ENCODE measurements at places on chromosomes 7 and 10.

GRCh38 chr7:103336761-103337160 lies 7.8 kb downstream of the DNAJC2 start:
- no peak for DNase-seq

DNA sequence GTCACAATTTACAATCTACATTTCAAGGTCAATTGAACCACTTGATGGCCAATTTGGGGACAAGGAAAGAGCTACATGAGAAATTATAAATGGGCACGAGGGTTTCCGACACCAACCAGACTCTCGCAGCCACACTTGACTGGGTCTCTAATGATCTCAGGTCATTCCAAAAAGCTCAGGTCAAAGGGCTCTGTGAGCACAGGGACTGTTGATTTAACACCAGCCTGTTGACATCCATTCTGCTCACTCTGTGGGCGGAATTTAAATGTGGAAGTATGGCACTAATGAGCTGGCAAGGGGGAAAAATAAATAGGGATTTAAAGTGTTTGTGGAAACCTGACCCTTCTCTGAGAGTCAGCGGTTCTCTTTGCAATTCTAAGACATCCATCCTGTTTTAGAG lies 810.7 kb upstream of the AUTS2 start:
- no peak for DNase-seq

- no peak for DNase-seq
Observed at GRCh38 chr10:76667408-76668370, 969.9 kb downstream of the KCNMA1 start.

- DNase-seq: no peak
Observed at GRCh38 chr10:113221756-113222168, 271.7 kb downstream of the TCF7L2 start.

- no peak for DNase-seq
Observed at GRCh38 chr10:111455776-111456426, 379.1 kb downstream of the ADRA2A start.

DNA sequence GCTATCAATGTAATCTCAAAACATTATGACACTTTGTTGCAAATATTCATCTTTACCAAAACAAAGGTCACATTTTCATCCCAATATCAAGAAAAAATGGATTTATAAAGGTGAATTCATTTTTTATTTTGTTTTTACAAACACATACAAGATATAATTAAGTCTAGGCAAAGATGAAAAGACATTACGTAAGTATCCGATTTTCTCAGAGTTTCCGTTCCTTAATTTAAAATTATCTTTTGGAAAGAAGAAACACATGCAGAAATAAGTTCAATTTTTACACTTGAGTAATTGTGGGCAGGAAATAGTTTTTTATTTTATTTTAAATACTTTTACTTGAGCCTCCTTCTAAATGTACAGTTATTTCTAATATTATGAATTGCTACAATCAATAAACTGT lies 24.6 kb downstream of the RTKN2 start:
- no peak for DNase-seq

DNA sequence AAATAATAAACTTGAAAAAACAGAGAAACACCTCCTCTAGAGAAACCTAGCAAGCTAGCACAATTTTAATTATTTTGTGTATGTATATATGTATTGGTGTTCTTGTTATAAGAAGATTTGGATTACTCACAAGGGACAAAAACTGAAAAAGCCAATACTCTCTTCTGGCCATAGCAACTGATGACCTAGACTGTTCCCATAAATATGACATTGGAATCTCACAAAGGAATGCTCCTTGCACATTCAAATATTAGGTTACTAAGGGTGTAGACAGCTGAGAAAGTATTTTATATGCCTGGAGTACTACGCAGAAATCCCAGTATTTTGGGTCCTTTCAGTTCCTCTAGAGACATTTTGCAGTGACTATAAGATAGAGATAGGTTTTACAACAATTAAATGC lies 279.4 kb downstream of the FZD1 start:
- no peak for DNase-seq

GRCh38 chr7:24706211-24707170 lies 50.8 kb downstream of the GSDME start:
- DNase-seq: no peak

- DNase-seq: no peak
Observed at GRCh38 chr10:102923601-102924000, 5.5 kb downstream of the CNNM2 start.

GRCh38 chr10:131031346-131031745 lies 280.2 kb downstream of the TCERG1L start:
- DNase-seq: no peak

DNA sequence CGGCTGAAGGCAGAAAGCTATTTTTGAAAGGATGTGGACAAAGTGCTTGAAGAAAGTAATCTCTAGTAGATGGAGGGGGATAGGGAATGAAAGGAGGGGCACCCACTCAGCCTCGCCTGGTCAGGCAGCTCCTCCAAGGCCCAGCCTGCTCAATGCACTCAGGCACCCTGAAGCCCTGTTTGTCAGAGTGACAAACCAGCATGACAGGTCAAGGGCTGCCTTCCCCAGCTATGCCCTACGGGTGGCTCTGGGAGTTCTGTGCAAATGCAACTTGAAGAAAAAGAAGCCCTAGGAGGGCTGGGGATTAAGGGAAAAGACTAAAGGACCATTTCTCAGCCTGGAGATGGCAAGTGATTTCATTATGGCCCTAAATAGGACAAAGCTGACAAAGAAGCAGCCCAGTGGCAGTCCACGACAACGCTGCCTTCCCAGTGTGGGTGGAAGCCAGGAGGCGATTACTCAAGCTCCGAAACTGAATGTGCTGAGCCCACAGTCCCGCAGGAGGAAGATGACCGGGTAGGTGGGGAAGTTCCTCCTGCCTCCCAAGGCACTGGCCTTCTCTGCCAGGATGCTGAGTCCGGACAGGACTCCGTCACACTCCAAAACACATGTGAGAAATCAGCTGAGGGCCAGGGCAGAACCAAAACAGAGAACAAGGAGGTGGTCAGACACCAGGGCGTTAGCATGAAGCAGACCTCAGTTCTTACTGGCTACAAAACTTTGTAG lies 16.3 kb downstream of the LIPA start:
- no peak for DNase-seq

DNA sequence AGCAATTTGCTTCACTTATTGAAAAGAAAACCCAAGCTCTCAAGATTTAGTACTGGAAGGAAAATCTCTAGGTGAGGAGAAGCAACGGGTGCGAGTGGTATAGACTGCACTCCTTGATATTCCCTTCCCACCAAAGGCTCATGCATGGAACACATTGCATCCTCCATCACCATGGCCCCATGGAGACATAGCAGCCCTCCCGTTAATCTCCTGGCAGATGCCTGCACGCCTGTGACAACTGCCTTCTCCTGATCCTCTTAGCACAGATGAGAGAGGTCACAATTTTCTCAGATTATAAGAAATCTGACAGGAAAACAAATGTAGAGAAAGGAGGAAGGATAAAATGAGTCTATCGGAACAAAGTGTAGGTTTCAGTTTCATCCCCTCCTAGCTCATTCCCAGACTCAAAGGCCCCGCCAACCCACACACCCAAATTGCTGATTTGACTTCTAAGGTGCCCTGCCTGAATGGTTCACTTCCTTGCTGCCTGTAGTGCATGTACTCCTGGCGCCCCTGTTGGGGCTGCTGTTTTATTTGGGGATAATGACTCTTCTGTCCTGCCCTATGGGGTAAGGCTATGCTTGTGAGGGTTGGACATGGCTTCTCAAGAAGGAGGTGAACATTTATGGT lies 50.0 kb downstream of the PLXNA4 start:
- no peak for DNase-seq

- no peak for DNase-seq
Observed at GRCh38 chr10:79401015-79401921, 44.2 kb downstream of the ZCCHC24 start.

DNA sequence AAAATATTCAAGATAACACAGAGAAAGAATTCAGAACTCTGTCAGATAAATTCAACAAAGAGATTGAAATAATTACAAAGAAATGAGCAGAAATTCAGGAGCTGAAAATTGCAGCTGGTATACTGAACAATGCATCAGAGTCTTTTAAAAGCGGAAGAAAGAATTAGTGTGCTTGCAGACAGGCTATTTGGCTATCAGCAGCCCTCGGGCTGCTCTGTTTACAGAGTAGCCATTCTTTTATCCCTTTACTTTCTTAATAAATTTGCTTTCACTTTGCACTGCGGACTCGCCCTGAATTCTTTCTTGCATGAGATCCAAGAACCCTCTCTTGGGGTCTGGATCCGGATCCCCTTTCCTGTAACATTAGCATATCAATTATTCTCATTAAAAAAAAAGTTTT lies 1040.0 kb downstream of the SORCS3 start:
- no peak for DNase-seq

GRCh38 chr7:81664304-81664703 lies 105.5 kb downstream of the HGF start:
- DNase-seq: no peak

DNA sequence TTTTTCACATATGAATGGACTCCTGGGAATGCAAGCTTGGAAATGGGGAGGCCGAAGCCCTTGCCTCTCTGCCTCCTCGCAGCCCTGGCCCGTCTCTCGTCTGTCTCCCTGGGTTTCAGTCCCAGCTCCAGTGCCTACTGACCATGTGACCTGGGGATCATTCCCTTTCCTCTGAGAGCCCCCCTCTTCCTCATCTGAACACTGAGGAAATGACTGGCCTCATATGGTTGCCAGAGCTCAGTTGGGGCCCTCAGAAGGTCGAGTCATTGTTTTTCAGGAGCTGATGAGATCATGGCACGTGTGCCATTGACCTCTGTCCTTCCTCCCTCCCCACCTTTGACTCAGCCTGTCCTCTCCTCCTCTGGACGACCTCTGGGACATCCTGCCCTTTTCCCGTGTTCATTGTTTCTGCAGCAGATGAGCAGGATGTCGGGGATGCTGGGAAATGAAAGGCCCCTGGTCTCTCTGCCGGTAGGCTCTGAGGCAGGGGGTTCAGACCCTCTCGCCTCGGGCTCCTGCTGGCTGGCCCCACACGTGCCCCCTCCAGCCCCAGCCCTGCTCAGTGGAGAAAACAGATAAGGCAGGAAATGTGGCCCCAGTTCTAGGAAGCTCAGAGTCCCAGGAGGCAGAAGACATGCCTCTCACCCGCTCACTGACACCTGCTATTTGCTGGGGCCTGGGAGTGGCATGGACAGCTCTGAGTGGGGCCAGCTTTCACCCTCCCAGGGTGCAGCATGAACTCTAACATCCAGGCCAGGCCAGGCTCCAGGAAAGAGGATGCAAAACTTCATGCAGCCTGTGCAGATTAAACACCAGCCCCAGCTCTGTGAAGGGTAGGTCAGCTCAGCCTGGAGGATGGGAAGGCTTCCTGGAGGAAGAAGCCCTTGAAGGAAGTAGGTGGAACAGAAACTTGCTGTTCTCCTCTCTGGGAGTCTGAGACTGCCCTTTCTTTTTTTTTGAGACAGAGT lies 8.3 kb upstream of the PPP1R35 start:
- no peak for DNase-seq

- no peak for DNase-seq
Observed at GRCh38 chr10:34713875-34714274, 101.2 kb downstream of the PARD3 start.

- no peak for DNase-seq
Observed at GRCh38 chr7:150754951-150755350, 17.7 kb downstream of the GIMAP5 start.

GRCh38 chr10:49173201-49173772 lies 14.9 kb downstream of the TMEM273 start:
- no peak for DNase-seq

DNA sequence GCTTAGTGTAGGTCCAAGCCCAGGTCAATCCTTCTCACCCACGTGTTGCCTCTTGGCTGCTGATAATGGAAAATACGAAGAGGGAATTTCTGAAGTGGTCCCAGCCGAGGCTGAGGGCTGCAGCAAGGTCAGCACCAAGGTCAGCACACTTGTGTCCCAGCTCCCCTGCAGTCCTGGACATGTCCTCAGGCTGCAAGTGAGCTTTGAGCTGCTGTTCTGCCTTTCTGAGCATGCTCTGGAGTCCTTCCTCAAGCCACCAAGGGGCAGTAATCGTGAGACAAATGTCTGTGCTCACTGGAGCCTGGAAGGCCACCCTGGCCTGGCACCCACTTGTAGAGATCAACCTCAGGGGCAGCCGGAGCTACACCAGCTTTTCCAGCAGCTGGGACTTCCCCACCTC lies 28.3 kb downstream of the DRGX start:
- DNase-seq: no peak

- DNase-seq: no peak
Observed at GRCh38 chr7:110827287-110827855, 263.6 kb upstream of the LRRN3 start.

GRCh38 chr7:65279795-65280194 lies 93.9 kb upstream of the ZNF92 start:
- no peak for DNase-seq

- DNase-seq: no peak
Observed at GRCh38 chr7:108003599-108003935, 606 bp upstream of the LAMB1 start.

GRCh38 chr10:107390563-107390962 lies 226.1 kb upstream of the SORCS1 start:
- no peak for DNase-seq

- no peak for DNase-seq
Observed at GRCh38 chr7:110591341-110591740, 499.6 kb upstream of the LRRN3 start.

DNA sequence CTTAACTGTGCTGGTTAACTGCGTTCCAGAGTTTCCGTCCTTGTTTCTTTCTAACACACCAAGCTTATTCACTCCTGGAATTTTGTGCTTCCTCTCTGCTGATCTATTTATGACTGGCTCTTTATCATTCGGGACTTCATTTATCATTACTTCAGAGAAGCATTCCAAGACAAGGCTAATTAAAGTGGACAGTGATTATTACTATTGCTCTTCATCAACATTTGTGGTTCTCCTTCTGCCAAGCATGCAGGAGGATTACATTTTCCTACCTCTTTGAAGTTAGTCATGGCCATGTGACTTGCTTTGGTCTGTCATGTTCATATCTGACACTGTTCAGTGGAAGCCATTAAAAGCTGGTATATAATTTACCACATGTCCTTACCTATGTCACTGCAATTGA lies 172.4 kb upstream of the AGR3 start:
- DNase-seq: no peak

- DNase-seq: no peak
Observed at GRCh38 chr10:34906067-34906965, 91.2 kb upstream of the PARD3 start.

DNA sequence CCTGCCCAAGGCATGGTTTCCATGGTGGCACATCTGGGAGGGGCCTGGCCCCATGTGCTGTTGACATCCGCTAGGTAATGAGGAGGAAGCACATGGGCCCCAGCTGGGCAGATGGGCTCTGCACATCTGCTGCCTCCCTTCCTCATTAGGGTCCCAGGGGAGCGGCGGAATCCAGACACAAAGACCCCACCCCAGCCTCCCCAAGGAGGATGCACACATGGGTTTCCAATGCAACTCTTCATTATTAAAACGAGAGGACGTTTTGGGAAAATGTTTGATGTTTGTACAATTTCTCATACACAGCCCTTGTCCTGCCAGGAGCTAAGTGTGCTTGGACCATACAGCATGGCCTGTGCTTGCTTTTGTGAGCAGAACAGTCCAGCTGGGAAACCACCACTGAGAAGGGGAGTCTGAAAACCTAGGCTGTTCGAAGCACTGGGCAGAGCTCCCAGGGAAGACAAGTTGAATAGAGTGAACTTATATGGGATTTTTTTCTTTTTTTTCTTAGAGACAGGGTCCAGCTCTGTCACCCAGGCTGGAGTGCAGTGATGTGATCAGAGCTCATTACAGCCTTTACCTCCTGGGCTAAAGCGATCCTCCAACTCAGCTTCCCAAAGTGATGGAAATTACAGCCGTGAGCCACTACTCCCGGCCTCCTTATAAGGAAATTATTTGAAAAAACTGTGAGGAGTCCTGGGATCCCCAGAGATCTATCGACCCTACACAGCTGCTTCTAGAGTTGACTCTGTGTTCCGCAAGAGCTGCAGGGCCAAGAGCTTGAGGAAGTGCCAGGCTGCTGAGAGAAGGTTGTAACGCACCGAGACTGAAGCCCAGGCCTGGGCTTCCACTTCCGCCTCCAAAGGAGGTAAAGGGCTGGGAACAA lies 23.4 kb downstream of the FAM107B start:
- no peak for DNase-seq
